ENCODE measurements at places on chromosomes 12 and 14. TPM values are rescaled to one million over a fixed set of nuclear protein-coding genes. Genes with fewer than 3 reads are reported as not detected.
A peak's percentile ranks its signal among the peaks of the same experiment; 100 is the strongest.

DNA sequence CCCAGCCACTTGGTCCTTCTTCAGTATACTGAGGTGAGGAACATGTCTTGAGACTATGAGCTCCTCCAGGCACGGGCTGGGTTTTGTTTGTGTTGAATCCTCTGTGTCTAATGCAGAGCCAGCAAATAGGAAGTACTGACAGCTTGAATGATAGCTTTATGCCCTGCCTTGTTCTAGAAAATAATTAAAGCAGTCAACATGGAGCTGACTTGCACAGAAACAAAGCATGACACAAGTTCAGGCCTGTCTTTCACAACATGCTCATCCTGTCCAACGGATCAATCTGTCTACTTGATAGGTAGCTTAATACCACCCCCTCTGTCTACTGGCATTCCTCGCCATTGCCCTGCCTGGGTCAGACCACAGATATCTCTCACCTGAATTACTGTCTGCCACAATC is 140.9 kb downstream of the ESRRB start:
- DNase-seq, result no peak

Gene GYS2
- total RNA-seq, result not detected

DNA sequence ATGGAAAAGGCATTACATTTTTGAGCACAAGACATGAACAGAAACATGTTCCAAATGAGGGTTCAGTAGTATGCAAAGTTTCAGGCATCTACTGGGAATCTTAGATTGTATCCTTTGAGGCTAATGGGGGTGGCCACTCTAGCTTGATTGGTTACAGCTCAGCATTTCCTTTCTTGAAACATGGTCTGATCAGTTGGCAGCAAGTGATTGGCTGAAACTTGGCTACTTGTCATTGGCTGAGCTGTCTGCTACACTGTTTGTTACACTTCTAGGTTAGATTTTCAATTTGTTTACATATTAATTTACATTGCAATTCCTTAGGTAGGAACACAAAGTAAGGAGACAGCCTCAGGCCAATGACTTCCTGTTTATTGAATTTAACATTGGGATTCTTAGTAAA is 918.0 kb upstream of the SEL1L start:
- no peak for DNase-seq

Gene PITPNM2
- total RNA-seq, result 10.4 TPM

Gene CLEC2A
- not detected for total RNA-seq

Gene TAS2R7
- not detected for total RNA-seq

DNA sequence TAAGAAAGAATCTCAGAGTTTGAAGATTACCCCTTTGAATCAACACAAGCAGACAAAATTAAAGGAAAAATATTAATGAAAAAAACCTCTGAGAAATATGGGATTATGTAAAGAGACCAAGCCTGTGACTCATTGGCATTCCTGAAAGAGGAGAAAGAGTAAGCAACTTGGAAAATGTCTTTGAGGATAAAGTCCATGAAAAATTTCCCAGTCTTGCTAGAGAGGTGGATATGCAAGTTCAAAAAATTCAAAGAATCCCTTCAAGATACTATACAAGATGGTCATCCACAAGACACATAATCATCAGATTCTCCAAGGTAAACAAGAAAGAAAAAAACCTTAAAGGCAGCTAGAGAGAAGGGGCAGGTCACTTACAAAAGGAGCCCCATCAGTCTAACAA is 13.3 kb downstream of the SLCO1B1 start:
- no peak for DNase-seq

DNA sequence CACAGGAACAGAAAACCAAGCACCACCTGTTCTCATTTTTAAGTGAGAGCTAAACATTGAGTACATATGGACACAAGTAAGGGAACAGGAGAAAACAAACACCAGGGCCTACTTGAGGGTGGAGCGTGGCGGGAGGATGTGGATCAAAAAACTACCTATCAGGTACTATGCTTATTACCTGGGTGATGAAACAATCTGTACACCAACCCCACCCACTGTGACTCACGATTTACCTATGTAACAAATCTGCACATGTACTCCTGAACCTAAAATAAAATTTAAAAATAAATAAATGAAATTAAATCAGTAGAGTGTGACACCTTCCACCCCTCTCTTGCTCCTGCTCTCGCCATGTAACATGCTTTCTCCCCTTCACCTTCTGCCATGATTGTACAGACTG is 615.5 kb downstream of the RPL10L start:
- DNase-seq, result no peak

GRCh38 chr14:38135106-38135867 is 72.4 kb upstream of the SSTR1 start:
- no peak for DNase-seq

Gene LHX5
- not detected for total RNA-seq

Gene RNF41
- 70.3 TPM for total RNA-seq

DNA sequence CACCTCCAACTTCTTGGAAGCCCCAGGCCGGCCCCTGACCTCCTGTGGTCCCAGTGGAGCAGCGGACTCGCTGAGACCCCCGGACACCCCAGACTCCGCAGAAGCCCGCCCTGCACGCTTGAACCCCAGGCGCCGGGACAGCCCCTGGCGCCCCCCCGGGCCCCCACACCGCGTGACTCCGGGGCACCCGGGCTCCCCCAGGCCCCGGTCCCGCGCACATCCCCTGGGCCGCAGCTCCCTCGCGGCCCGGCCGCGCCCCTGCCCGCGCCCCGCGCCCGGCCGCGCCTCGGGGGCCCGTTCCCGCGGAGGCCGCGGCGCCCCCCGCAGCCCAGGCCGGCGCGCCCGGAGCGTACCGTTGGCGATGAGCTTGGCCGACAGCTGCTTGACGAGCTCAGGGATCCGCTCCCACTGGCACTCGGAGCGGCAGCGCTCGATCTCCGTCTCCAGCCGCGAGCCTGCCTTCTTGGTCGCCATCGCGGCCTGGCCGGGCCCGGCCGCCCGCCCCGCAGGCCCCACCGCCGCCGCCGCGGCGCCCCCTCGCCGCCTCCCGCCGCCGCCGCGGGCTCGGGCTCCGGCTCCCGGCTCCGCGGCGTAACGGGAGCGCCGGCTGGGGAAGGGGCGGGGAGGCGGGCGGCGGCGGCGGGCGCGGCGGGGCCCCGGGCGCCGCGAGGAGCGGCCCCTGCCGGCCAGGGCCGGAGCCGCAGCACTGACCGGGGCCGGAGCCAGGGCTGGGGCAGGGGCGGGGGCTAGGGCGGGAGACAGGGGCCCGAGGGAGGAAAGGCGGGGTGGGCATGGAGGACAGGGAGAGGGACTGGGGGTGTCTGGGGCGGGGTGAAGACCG is at the start of gene TTC7B:
TTC7B (minus strand) TSS at position 609 of the 841 bp plus-strand sequence; CDS start at position 474, 135 bp downstream.
- peak; percentile 68 for DNase-seq

Gene TIGAR
- total RNA-seq, result 5.9 TPM

GRCh38 chr14:85402569-85403162 is 127.3 kb upstream of the FLRT2 start:
- no peak for DNase-seq

DNA sequence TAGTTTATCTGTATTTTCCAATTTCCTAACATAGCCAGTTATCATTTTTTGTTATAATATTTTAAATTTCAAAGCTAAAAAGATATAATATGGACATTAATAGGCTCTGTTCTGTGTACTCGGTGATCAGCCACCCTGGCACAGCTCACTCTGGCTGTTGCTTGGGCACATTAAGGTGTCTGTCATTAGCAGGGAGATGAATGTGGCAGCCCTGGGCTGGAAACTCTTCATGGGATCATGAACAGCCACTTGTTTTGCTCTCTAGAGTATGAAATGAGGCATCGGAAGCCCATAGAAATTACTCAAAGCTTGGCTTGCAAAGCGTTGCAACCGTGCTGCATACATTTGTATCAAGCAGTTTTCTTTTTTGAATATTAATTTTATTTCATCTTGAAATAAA is 233.2 kb downstream of the DACT1 start:
- no peak for DNase-seq

- DNase-seq, result peak; percentile 2
These were observed 42.4 kb upstream of the CCDC196 start for GRCh38 chr14:66443785-66444184.

DNA sequence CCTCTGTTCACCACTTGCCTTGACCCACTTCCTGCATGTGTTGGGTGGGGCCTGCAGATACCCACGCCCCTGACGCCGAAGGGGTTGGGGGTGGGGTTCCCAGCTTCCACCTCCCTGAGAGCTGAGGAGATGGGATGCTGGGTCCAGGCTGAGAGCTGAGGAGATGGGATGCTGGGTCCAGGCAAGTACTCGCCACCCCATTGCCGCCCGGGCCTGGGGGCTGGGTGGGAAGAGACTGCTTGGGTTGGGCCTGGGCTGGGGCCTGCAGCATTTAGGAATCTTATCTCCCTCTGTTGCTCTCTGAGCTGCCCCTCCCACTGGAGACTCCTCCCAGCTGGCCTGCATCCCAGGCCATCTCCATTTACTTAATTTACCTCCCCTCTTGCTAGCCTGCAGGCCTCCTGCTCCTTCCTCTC is 17.4 kb downstream of the TEAD4 start:
- DNase-seq, result no peak

Gene SLC35E3
- total RNA-seq, result 4.2 TPM

GRCh38 chr12:125159702-125160101 is 94.5 kb downstream of the AACS start:
- no peak for DNase-seq

Measured in tongue (tissue), 3 donors.